K562 (cell line): ENCODE measurements at places on chromosomes 3 and 15.

GRCh38 chr15:32104061-32104995 is 74.0 kb downstream of the CHRNA7 start:
- no peak for DNase-seq

- DNase-seq: peak; percentile 3
These were observed 185.6 kb upstream of the ADAMTS9 start for GRCh38 chr3:64873400-64873799.

DNA sequence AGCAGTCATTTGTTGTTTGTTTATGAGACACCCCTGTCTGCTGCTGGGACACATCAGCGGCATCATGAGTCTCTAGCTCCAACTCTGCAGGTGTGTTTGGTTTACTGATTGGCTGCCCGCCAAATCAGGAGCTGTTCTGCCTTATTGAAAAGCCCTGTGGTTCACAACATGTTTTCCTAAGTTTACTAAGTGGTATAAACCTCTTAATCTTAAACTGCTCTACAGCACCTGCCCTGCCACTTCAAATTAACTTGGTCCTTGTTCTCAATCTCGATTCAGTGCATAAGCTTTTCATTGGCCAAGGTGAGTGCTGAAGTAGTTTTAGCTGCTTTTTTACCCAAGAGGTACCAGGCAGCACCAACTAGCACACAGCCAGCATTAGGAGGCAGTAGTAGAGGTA is 77.8 kb upstream of the WDR72 start:
- DNase-seq: no peak

DNA sequence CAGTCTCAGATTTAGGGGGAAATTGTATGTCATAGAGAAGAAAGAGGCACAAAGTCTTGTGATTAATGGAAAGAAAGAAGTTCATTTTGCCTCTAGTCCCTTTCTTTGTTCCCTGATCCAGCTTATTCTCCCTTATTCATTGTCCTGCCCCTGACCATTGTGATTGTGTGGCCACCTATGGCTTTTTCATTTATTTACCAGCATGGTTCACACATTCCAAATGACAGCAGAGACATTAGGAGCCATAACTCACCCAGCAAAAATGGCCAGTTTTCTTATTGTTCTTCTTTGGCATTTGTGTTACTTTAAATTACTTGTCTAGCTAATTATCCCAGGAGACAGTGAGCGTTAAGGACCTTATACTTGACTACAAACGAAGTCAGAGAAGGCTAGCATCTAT is 36.3 kb upstream of the SGO1 start:
- no peak for DNase-seq

- DNase-seq: no peak
These were observed 118.1 kb downstream of the EDEM1 start for GRCh38 chr3:5305684-5305989.

DNA sequence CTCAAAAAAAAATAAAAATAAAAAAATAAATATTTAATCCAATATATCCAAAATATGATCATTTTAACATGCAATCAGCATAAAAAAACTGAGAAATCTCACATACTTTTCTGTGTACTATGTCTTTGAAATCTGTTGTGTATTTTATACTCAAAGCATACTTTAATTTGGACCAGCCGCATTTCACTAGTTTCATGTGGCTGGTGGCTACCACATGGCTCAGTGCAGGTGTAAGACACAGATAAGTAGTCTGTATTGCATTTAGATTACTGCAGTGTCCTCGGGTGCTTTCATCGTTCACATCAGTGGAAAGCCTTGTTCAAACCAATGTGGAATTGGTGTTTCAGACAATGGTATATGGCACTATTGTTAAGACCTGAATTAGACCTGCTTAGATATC is 11.0 kb downstream of the CRTC3 start:
- peak; percentile 49 for DNase-seq

DNA sequence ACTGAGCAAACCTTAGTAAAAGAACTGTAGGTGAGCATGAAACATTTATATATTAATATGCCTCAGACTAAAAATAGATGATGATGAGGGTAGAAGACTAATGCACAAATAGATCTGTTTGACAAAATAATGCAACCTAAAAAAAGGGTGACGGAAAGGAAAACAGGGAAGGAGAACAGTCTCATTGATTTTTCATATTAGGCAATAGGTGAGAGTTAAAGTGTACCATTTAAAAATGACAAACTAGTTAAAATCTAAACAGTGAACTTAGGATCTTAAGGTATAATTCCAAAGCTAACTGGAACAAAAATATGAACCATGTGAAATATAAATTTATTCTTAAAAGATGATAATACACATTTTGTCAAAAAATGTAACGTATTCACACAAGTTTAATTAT is 1347.6 kb downstream of the SI start:
- no peak for DNase-seq

DNA sequence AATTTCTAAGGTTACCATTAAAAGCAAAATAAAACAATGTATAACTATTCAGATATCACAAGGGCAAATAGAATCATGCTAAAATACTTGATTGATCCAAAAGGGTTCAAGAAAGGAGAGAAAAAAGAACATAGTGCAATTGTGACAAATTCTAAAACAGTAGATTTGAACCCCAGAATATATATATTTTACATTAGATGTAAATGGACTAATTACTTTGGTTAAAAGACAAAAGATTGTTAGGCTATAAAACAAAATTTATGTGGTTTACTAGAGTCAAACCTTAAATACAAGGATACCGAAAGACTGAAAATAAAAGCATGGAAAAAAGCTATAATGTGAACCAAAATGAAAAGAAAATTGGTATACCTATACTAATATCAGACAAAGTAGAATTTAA is 129.3 kb downstream of the ADAMTSL3 start:
- DNase-seq: no peak

DNA sequence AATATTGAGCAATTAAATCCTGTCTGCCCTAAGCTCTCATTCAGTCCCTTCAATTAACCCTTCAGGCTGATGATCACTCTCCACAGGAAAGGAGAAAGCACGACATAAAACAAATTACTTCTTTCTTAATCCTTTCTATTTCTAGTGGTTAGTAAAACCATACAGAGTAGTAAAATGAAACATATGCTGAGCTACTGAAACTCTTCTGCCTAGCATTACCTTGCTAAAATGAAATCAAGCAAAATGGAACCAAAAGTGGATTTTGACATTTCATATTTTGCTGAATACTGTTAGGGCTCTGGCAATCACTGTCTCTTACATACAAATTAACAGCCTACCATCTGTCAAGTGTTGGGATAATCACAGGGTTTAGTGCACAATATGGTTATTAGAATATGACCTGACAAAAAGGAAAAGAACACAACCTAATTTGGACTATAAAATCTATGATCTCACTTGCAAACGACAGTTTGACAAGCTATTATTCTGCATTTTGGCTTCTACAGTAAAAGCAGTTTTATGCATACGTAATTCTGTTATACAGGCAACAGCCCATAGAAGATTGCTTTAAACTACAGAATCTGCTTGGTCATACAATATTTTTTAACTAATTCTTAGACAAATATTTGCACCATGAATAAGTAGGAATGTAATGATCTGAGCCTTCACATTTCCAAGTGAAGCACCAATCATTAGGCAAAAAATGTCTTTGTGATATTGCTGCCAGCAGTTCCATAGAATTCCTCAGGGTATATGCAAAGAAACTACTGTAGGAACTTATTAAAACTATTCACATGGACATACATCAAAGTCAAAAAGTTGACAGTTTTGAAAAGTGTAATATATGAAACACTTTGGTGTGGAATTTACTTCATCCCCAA is 105.0 kb downstream of the FHIT start:
- DNase-seq: no peak

GRCh38 chr15:93467337-93467736 is 378.3 kb upstream of the RGMA start:
- no peak for DNase-seq

DNA sequence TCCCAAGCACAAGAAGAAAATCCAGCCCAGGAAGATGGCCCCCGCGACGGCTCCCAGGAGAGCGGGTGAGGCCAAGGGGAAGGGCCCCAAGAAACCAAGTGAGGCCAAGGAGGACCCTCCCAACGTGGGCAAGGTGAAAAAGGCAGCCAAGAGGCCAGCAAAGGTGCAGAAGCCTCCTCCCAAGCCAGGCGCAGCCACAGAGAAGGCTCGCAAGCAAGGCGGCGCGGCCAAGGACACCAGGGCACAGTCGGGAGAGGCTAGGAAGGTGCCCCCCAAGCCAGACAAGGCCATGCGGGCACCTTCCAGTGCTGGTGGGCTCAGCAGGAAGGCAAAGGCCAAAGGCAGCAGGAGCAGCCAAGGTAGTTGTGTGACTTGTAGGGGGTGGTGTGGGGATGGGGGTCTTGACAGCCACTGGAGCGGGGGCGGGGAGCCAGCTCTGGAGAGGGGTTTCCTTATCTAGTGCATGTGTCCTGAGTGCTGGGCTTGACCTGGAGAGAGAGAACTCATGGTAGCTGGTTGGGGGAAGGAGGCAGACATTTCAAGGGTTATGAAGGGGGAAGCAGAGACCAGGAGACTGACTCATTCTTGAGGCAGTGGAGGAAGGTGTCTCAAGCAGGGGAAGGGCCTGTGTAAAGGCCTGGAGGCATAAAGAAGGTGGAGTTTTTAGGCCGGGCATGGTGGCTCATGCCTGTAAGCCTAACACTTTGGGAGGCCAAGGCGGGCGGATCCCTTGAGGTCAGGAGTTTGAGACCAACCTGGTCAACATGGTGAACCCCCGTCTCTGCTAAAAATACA is 6.2 kb downstream of the H1-8 start:
- peak; percentile 17 for DNase-seq

GRCh38 chr15:26421065-26421464 is 351.8 kb downstream of the GABRB3 start:
- DNase-seq: no peak

- no peak for DNase-seq
These were observed 18.6 kb upstream of the SECISBP2L start for GRCh38 chr15:49064884-49065283.

DNA sequence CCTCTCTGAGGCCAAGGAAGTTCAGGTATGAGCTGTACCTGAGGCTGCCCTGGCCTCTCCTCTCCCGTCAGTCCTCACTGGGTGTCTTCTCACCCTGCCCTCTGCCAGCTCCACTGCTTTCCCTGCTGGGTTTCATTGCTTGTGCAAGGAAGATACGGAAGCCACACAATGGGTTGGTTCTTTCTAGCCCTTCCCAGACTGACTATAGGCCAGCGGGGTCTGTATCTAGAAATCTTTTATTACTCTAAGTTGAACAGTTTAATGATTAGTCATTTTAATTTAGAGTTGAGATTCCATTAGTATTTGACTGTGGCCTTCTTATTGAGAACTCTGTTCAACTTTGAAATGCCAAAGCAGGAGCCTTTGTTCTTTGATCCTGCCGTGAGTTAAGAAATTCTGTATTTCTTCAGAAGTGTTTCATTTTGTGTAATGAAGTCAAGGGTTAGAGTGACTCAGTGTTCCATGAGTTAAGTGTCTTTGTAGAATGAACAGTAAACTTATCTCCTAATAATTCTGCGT is 16.2 kb downstream of the C3orf62 start:
- DNase-seq: no peak

GRCh38 chr15:89672221-89673164 is 6.7 kb downstream of the PLIN1 start:
- DNase-seq: no peak

GRCh38 chr3:168847291-168847883 is 751.7 kb upstream of the GOLIM4 start:
- peak; percentile 4 for DNase-seq

DNA sequence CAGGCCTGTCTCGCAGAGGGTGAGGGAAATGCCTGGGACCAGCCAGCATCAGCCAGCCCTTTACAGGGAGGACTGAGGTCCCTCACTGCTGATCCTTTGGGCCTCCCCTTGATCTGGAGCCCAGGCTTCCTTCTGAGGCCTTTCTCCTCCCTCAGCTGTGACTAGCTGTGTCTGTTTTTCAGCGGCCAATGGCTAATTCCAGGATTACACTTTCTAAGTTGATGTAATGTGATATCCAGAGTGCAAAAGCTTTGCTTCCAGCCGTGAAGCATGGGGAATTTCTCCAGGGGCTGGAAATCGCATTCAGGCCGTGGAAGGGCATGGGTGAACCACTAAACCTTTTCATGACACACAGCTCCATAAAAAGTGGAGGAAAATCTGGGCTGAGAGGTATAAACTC is 157.6 kb downstream of the SHQ1 start:
- no peak for DNase-seq

DNA sequence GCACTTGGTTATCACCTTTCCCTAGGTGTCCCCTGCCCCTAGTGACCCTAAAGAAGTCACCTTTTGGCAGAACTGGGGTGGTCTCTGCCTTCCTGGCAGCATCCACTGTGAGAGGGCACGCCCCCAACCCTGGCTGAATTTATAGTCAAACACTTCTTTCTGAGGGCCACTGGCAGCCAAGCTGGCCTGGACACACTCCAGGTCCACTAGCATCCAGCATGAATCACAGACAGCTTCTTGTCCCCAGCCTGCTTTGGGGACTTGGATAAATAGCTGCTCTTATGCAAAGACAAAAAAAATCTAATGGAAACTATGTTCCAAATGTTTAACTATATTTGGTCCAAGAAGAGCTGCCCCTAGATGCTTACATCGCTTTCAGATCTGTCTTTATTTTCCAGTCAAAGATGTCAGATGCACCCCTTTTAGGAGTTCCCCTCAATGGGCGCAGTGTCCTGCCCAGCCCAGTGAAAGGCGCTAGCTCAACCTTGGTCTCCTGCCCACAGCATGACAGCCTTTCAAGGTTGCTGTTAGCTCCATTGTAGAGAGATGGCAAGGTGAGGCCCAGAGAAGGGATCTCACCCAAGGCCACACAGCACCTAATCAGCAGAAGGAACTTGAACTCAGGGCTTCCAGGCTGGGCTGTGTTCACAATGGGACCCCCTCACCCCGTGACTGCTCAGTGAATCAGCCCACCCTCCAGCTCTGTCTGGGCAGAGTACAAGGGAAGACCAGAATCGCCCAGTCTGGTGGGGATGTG is 7.0 kb downstream of the RASL12 start:
- no peak for DNase-seq

DNA sequence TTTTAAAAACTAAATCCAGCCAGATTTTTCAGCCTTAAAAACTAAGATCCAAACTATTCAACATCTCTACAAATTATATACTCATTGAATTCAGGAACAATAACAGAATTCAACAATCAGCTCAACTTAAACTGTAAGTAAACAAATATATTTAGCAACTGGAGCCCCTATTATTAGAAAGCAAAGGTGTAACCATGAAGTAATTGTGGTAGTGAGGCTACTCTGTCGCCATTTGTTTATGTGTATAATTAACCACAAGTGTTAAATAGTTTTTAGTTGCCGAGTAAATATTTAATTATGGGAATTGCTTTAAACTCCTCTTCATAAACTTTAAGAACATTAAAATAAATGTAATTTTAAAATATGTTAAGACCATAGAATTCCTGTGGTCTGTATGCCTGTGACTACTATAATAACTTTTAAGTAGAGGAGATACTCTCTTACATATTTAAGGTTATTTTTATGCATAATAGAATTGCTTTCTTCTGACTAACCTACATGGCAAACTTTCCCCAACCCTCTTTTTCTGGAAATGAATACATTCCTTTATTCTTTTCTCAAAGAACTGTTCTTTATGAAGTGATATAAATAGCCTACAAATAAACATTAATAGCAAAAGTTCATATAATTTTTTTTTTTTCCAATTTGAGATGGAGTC is 51.2 kb downstream of the MFN1 start:
- DNase-seq: no peak
